ENCODE measurements at places on chromosomes 4 and X.

- DNase-seq: no peak
Observed at GRCh38 chr4:158934996-158935669, 166.3 kb downstream of the FNIP2 start.

DNA sequence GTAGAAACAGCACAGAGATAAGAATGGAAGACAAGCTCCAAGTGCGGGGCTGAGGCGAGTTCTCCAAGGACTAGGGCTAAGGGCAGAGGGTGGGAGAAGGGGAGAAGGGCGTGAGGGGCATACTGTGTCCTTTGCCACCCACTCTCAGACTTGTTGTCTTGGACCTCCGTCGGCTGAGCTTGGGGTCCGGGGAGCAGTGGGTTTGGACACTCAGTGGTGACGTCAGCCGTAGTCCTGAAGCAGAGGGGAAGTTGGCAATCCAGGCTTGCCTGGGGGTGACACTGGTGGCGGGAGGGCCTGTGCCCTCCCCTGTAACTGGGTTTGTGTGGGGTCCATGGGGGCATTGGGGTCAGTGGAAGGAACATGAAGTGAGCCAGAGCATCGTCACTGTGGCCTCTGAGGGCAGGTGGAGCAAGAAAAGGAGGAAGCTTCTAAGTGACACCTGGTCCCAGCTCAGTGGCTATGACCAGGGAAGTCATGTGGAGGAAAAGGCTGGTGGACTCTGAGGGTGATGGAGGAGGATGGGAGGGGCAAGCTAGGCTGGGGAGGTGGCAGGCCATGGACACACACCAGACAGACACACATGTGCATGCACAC lies 17.6 kb downstream of the CD99 start:
- no peak for DNase-seq

- no peak for DNase-seq
Observed at GRCh38 chrX:64169988-64170387, 35.5 kb downstream of the AMER1 start.

- no peak for DNase-seq
Observed at GRCh38 chrX:154010330-154011087, 9.2 kb downstream of the IRAK1 start.
